ENCODE measurements at places on chromosomes 2 and 18.

GRCh38 chr2:71609441-71609840 is 156.1 kb downstream of the DYSF start:
- DNase-seq = no peak

DNA sequence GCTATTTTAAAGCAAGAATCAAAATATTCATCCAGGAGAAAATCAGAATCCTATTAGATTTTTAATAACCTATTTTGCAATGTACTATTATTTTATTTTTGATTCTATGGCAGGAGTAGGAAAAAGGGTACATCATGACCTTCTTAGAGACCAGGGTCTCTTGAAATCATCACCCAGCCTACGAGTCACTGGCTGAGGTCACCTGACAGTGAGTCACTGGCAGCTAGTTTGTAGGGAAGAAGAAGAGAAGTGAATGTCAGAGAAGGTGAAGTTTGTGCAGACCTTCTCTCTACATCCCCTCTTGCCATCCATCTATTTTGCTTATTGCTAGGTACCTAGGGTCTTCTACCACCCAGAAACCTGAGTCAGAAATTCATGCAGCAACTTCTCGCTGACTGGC is 144.2 kb downstream of the ALK start:
- DNase-seq = no peak

- peak; percentile 47 for DNase-seq
Measured at GRCh38 chr2:150624001-150624401, 136.5 kb upstream of the RND3 start.

DNA sequence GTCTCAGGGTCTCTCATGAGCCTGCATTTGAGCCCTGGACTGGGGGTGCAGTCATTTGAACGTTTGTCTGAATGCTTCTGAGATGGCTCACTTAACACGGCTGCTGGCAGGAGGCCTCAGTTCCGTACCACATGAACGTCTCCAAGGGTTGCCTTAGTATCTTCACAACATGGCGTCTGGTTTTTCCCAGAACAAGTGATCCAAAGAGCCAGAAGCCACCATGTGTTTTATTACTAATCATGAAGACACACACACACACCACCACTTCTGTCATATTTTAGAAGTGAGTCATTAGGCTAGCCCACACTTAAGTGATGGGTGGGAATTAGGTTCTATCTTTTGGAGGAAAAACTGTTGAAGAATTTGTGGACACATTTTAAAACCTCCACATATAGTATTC is 15.0 kb upstream of the MYO1B start:
- no peak for DNase-seq

DNA sequence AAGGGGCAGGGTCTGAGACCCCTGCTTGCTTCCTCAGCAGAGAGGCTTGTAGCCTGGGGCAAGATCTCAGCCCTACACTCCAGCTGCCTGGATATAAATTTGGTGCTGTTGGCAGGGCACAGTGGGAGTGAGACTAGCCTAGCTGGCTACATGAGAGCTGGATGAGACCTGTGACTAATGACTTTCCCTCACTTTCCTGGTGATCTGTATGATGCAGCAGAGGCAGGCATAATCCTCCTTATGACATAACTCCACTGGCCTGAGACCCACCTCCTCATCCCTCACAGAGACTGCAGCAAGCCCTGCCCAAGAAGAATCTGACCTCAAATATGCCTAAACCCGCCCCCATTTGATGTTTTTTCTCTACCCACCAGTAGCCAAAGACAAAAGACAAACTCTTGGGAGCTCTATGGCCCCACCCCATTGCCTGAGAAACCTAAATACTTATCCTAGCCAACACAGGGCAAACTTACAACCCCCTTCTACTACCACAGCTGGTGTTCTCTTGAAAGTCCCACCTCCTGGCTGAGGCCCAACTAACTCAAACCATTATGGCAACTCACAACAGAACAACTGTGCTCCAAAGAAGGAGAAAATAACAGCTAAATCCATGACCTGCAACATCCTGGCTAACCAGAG is 102.7 kb downstream of the NR4A2 start:
- DNase-seq = no peak

DNA sequence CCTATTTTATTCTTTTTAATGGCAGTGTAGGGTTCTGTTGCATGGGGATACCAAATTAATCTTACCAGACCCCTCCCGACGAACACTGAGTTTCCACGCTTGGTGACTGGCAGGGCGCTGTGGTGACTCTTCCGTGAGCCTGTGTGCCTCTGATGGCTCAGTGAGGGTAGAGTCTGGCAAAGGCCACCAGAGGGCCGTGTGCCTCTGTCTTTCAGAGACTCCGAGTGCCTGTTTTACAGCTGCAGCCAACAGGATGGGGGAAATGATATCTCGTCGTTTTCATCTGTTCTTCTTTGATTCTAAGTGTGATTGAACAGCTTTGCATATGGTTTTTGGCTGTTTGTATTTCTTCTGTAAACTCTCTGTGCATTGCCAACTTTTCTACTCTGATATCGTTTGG is 99.8 kb downstream of the ZNF236 start:
- peak; percentile 60 for DNase-seq

DNA sequence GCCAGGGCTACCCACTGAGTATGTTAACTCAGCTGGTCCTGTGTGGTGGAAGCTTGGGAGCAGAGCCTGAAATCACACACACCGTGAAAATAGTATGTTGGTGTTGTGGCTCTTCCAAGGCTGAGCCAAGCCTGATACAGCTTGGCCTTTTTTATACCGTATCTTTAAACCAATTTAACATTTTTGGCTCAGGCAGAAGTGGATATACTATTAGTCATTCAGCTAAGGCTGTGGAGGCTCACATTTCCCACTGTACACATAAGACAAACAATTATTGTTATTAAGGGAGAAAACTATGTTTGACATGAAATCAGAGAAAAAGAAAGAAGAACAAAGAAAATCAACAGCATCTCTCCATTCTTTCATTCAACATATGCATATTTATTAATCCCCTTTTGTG is 159.0 kb downstream of the BCL11A start:
- no peak for DNase-seq

- no peak for DNase-seq
Measured at GRCh38 chr2:85769983-85770362, 16.2 kb downstream of the ATOH8 start.

Data from muscle of leg (tissue), 16 donors.